ENCODE measurements at places on chromosomes 12 and 14.

DNA sequence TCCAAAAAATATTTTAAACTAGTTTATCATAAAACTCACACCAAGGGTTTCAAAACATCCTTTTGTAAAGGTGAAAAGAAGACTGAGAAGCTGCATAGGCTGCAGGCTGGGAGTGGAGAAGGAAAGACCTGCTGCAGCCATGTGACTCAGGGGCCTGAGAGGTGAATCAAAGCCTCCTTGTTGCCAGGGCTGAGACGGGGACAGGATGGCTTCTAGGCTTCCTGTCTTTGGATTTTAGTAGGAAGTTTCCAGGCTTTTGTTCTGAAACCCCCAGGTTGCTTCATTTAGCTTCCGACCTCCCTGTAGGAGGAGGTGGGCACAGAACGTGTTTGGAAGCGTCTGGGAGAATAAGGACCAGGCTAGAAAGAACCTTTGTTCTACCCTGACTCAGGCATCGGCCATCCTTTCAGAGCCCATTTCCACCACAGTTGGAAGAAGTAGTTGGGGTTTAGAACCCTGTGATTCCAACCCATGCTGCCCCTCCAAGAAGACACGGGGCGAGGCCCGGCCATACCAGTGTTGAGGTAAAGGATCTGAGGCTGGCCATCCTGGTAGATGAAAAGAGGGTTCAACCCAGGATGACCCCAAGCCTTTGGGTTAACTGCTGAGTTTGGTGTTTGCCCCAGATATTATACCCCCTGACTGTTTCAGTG is 122.4 kb downstream of the SLC25A47 start:
- no peak for DNase-seq

DNA sequence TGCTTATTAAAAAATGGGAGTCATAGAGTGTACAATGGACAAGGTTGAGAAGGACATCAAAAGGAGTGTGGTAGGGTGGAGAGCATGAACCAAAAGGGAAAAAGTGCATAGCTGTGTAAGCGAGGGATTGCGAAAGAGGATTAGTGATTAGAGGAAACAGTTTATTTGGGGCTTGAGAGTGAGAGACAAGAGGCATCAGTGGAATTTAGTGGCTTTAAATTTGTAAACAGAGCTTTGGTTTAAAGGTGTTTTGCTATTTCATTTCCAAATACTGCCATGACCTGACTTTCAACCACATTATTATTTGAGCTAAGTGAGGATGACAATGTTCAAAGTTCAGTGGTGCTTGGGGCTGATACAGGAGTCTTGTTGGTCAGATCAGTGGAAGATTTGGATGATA is 53.4 kb downstream of the SLC16A7 start:
- DNase-seq, result no peak

DNA sequence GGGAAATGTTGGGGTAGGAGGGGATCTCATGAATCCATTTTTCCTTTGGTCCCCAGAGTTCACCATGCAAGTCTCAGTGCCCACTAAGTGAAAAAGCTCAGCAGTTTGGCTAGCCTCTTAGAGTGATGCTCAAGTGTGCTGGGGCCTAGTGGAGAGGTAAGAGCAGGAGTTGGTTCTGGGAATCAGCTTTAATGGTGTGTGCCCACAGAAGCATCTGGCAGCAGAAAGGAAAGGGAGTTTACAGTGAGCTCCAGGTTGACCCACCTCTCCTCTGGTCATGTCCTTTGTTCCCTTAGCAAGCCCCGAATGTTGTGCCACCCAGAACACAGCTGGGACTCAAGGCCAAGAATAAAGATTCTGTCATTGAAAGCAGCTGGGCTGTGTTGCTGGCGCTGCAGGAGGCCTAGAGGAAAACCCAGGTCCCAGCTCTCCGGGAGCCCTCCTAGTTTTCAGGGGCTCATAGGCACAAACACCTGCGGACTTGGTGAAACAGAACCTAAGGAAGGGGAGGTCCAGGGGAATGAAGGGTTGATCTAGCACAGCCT is 320.8 kb downstream of the ZFP36L1 start:
- no peak for DNase-seq

DNA sequence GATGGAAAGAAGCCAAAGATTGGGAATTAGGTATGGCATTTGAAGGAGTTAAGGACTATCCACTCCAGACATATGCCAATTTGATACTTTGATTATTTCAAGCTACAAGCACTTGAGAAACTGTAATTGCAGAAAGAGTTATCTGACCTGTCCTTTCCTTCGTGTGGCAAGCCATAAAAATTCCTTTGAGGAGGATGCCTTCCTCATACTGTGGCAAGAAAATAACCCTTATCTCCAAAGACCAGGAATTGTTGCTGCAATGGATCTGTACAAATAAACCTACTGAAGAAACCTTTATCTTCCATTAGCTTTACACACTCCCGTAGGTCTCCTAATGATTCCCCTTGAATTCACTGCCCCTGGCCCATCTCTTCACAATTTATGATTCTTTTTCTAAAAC is 165.1 kb upstream of the AMIGO2 start:
- no peak for DNase-seq

GRCh38 chr14:101879529-101880336 is 84.6 kb upstream of the DYNC1H1 start:
- no peak for DNase-seq

DNA sequence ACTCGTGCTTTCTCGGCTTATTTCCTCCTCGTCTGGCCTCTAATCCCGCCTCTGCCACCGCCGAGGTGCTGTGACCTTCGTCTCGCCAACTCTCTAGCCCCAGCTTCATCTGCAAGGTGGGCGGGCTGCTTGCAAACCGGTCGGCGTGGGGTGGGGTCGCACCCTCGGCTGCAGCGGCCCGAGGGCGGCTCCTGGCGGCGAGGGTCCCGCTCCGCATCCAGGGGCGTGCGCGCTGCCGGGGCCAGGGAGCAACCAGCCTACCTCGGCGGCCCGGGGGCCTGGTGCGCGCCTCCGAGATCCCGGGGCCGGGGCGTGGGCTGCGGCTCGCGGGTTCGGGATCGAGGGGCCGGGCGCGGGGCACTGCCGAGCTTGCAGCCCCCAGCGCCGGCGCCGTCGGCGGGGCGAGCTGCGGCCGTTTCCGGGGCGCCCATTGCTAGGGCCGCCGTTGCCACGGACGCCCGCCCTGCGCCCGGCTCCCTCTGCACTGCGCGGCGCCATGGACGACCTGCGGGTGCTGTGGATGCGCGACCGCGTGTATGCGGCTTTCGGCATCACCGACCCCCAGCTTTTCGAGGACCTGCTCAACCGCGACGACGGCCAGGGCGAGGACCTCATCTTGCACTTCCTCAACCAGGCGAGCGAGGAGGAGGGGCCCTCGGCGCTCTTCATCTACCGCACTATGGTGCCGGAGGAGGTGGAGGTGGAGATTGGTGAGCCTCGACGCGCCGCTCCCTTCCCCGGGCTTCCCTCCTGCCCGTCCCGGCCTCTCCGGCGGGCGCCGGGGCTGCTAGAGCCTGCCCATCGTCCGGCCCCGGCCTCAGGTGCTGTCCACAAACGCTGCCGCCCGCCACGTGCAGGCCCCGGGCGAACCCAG is at the start of gene DNAH10:
Gene DNAH10 (plus strand): TSS at position 461 of the 874 bp plus-strand sequence. CDS start 36 bp downstream, at position 497.
- peak; percentile 62 for DNase-seq

GRCh38 chr12:32455607-32456071 is 56.3 kb downstream of the FGD4 start:
- DNase-seq, result no peak

All from lower lobe of right lung (tissue), 2 donors.